ENCODE measurements at places on chromosomes 16 and 17. TPM values are rescaled to one million over a fixed set of nuclear protein-coding genes. Genes with fewer than 3 reads are reported as not detected.

FAM20A gene
- 2.4 TPM for polyA plus RNA-seq

MGAT5B gene
- 46.3 TPM for polyA plus RNA-seq

KRT15 gene
- polyA plus RNA-seq, result 2.3 TPM

AANAT gene
- not detected for polyA plus RNA-seq

DNAAF8 gene
- 3.5 TPM for polyA plus RNA-seq

CHRNE gene
- polyA plus RNA-seq, result 1.5 TPM

PPL gene
- polyA plus RNA-seq, result 43.5 TPM

- no peak for DNase-seq
Measured at GRCh38 chr17:64340557-64340956, 50.1 kb downstream of the PECAM1 start.

- DNase-seq, result no peak
Measured at GRCh38 chr16:84643180-84643583, 5.1 kb upstream of the KLHL36 start.

- DNase-seq, result no peak
Measured at GRCh38 chr17:43018932-43019331, 3.3 kb downstream of the VAT1 start.

DNA sequence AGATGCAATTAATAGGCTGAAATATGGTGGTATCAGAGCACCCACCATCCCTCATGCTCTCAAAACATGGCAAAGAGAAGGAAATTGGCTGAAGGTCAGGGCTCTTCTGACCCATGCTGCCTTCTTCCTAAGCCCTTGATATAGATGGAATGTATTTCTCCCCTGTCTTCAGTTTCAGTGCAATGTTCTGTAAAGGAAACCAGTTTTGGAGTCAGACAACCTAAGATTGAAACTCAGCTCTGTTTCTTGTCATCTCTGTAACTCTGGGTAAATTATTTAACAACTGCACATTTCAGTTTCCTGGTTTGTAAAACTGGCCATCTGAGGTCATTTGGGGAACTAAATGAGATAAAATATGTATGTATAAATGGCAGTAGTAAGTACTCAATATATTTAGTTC, 243.9 kb downstream of the CA10 start:
- no peak for DNase-seq

DNA sequence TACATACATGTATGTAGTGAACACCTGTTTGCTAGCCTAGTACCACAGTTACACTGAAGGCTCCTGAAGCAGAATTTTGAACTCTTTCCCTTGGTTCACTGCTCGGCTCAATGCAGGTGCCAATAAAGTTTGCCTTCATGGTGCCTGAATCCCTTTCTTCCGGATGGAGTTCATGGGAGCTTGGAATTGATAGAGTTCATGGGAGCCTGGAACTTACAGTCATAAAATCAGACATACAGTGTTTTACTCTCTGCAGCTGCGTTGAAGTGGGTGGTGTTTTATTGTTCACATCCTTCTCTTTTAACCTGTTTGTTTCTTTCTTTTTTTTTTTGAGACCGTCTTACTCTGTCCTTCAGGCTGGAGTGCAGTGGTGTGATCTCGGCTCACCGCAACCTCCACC, 29.2 kb upstream of the ABR start:
- DNase-seq, result no peak

GRCh38 chr17:40463122-40463550, 19.9 kb downstream of the IGFBP4 start:
- DNase-seq, result no peak

DNA sequence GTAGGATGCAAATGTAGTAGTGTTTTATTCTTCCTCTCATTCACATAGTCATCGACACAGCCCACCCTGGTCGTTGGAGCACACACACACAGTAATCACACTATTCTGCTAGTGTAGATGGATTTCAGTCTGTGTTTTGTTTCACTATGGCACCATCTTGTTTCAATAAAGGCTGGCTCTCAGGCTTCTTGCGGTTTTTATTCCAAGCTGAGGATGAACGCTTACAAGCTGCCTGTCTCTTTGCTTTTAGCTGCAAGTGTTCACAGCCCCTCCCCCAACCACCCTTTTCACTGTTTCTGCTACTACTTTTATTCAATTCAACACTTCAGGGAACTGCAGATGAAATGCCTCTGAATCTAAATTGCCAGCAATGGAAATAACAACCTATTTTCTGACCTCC, 140.9 kb upstream of the PMFBP1 start:
- peak; percentile 80 for DNase-seq

DNA sequence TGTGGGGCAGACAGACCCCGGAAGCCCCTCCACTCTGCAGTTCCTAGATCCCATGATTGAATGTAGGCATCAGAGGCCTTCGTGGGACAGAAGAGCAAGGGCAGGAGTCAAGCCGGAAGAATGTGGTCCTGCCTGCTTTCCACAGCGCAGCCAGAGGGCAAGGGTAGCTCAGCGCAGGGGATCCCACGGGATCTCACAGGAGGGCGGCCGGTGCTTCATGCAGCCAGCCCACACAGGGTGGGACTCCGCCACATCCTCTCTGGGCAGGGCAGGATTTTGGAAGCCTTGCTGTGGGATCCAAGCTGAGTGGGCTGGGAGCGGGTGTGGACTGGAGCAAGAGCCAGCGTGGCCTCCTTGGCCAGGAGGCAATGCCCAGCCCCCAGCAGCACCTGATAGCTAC, 13.0 kb downstream of the KATNB1 start:
- no peak for DNase-seq

DNA sequence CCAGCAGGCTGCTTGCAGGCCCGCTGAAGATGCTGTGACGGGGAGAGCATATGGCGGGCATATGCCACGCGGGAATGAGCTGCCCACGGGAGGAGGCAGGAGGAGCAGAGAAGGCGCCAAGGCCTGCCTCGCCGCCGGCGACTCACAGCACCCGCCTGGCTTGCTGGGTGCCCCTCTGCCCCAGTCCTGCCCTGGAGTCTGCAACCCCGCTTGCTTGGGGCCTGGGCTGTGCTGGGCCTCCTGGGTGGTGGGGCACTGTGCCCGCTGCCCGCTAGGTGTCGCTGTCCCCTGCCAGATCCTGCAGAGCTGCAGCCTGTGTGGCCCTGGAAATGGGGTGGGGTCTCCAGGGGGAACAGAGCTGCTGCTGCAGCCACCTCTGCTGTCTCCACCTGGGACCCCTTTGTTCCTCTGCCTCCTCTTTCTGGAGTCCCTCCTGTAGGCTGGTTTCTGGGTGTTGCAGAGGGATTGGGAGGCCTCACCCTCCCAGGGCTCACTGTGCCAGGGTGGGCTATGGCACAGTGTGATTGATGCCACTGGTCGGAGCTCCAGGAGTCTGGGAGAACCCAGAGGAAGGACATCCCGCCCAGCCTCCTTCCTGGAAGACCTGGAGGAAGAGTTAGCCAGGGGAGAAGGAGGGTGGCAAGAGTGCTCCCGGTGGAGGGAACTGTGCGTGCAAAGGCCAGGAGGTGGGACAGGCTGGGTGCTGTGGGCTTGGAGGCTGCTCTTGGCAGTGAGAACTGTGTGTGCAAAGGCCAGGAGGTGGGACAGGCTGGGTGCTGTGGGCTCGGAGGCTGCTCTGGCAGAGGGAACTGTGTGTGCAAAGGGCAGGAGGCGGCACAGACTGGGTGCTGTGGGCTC, 141.0 kb upstream of the CIBAR2 start:
- peak; percentile 81 for DNase-seq

DNA sequence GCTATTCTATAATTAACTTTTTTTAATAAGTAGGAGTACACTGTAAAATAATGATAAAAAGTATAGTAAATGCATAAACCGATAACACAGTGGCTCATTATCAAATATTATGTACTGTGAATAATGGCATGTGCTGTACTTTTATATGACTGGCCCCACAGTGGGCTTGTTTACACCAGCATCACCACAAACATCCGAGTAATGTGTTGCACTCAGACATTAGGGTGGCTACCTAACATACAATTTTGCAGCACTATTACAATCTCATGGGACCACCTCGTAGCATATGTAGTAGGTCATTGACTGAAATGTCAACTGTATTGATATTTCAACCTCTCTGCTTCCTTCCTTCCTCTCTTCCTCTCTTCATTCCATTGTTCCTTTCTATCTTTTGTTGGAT, 51.7 kb downstream of the TBX4 start:
- DNase-seq, result no peak

DNA sequence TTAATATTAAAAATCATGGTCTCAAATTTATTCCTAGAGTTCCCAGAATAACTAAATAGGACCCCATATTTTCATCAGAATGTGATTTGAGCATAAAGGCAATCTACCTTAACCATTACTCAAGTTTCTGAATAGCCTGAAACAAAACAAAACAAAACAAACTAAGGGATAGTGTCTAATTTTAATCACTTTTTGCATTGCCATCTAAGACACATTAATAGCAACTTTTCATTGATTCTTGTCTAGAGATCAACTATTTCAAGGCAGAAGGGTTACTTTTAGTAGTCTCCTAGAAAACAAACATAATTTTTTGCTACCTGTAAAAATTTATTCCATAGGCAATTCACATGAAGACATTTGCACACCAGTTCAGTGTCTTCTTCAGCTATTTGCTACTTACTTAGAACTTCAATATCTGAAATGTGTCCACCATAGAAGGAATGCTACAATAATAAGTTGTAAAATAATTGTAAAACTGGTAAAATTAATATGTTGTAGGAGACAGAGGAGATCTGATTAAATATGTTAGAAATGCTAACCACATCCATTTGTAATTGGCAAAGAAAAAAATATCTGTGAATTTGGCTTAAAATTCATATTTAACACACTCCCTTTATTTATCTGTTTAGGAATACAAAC, 94.7 kb downstream of the SKAP1 start:
- no peak for DNase-seq
